ENCODE measurements at places on chromosomes 7 and 10.

DNA sequence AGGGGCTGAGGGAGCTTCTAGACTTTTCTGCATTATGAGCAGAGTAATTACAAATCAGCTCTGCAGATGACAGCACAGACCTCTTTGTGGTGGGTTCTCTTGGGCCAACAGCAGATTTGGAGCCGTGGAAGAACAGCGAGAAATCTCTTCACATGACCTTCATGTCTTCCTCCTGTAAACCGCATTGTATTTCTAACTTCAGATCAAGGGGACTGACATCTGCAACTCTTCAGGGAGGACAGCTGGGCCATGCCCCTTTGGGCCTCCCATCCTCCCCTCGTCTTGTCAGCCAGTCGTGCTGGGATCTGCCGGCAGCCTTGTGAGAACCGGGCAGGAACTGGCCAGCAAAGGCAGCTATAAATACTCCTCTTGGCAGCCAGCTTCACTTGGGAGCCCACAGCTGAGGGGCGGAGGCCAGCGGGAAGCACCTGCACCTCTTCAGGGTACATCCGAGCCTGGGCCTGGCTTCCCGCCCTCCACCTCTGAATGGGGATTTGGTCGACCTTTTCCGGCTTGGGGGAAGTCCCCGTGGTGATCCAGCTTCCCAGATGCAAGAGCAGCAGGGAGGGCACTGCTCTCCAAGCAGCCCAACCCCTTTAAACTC, 54.7 kb downstream of the STEAP1B start:
- DNase-seq = peak; percentile 52

DNA sequence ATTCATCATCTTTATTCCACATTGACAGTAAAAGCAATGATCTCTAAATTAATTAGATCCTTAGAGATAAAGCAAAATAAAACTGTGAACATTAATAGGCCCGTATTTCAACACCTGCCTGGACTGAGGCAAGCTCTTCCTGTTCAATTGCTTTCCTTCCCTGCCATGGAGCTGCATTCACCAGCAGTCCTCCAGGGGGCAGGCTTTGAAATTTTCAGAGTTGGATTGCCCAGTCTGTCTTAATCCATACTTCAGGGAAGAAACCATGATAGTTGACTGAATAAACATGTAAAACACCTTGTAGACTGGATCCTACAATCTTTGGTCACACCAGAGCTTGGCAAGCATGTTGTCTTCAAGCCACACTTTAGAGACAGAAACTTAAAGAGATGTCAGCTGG, 936.6 kb downstream of the NRG3 start:
- no peak for DNase-seq

DNA sequence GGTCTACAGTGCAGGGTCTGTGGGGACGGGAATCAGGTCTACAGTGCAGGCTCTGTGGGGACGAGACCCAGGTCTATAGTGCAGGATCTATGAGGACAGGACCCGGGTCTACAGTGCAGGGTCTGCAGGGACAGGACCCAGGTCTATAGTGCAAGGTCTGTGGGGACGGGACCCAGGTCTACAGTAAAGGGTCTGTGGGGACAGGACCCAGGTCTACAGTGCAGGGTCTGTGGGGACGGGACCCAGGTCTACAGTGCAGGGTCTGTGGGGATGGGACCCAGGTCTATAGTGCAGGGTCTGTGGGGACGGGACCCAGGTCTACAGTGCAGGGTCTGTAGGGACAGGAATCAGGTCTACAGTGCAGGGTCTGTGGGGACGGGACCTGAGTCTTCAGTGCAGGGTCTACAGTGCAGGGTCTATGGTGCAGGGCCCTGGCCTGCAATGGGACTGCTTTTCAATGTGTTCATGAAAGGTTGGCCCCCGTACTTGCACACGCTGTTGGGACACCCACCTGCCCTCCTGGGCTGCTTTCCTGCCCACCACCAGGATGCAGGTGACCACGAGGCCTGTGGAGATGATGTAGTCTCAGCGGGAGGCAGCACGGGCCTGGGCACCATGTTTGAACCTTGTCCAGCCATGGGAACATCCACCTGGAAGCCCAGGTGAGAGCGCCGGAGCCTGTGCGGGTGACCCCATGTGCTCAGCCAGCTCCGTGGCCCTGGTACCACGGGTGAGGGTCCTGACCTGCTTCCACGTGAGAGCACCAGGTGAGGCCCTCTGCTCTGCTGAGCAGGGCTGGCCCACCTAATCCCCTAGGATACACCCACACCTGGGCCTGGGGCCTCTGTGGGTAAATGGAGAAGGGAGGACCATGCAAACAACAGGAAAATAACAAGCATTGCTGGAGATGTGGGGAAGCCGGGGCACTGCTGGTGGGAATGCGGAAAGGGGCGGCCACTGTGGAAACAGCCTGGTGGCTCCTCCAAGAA, 91.4 kb upstream of the DIP2C start:
- no peak for DNase-seq

DNA sequence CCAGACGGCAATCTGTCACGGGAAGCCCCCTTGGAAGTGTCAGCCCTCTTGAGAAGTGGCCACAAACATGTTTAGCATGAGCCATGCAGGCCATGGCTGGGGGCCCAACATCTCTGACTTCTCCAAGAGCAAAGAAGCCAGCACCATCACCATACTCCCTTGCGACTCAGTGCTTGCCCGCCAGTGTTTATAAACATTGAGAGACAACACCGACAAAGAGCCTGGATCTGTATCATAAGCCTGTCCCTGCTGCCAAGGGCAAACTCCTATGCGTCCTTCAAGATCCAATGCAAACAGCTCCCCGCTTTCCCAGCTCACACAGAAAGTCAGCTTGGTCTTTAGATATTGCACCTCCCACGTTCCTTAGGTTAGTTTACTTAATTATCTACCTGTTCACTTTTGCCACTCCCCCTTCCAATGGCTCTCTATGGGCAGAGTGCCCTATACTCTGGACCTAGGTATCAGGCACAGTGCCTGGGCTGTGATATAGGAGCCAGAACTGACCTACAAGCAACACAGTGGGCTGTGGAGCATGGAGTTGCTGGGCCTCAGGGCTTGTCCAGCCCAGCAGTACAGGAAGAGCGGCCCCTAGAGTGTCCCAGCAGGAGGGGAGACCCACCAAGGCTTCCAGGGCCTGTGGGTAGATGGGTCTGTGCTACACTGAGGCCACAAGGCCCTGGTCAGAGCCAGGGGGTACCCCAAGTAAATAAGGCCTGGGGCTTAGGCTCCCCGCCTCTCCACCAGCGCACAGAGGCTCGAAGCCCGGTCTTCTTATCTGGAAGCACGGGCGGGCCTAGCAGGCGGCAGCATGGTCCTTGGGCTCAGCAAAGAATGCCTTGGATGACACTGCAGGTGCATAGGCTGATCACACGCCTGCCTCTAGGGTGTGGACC, 37.7 kb downstream of the CAMK2B start:
- DNase-seq = peak; percentile 8

DNA sequence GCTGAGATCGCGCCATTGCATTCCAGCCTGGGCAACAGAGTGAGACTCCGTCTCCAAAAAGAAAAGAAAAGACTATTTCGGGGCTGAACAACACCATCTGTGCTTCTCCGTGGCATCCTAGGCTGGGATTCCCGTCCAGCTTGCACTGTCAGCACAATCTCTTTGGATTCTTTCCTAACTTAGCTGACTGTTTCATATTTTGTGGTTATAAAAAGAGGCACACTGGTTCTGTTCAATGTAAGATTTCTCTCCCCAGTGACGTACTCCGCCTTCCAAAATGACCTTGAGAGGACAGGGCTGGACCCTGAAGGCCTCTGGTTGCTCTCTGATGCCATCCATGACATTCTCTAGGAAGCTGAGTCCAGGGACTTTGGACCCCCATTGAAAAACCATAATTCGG, 8.8 kb downstream of the ZNHIT1 start:
- no peak for DNase-seq

DNA sequence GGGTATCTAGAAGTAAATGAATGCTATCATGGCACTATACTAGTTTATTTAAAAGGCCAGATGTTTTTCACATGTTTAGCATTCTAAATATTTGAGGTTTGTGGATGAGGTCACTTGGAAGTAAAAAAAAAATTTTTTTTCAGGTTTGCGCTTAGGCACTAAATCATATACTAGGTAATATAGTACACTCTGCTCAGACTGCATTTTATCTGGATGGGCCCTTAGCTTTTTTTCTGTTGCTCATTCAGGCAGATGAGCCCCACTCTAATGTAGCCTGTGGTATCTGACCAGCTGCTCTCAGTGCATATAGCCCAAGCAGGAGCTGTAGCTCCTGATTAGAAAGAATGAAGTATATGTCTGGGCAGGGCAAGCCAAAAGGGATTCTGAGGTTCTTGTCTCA, 210.1 kb downstream of the AUTS2 start:
- no peak for DNase-seq

DNA sequence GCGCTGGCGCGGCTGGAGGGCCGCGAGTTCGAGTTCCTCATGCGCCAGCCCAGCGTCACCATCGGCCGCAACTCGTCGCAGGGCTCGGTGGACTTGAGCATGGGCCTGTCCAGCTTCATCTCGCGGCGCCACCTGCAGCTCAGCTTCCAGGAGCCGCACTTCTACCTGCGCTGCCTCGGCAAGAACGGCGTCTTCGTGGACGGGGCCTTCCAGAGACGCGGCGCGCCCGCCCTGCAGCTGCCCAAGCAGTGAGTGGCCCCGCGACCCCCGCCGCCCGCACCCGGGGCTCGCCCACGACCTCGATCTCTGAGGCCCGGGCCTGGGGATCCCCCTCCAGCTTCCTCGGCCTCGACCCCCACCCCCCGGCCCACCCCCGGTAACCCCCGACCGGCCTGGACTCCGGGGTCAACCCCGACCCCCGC, 537 bp downstream of the FOXK1 start:
- peak; percentile 78 for DNase-seq

DNA sequence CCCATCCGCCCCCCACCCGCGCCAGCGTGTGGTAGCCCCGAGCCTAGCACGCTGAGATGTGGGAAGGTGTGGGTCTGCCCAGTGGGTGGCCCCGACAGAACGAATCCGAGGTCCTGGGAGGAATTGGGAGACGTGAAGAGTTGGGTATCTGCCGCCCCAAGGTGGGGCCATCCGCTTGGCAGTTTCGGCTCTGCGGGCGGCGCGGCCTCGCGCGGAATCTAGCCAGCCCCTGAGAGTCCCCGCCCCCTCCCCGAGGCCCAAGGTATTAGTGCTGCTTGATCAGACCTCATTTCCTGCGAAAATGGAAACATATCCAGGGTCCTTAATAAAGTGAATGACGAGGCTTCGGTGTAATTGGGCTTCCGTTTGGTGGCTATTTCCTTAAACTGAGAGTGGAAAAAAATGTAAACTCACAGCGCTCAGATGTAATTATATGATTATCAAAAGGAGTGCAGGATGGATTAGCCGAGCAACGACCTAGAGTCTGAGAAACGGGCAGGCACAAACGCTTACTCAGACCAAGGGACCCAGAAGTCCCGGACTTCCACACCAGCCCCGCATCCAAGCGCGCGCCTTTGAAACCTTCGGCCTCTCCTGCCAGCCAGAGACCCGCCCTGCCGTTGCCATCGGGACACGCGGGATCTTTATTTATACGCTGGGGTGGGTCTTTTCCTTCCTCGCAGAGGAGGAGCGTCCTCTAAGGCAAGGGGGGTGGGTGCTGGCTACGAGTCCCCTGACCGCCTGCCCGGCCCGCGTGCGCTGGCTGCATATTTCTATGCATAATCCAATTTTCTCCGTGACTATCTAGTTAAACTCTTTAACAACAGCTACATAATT, 12.8 kb downstream of the LBX1 start:
- no peak for DNase-seq

DNA sequence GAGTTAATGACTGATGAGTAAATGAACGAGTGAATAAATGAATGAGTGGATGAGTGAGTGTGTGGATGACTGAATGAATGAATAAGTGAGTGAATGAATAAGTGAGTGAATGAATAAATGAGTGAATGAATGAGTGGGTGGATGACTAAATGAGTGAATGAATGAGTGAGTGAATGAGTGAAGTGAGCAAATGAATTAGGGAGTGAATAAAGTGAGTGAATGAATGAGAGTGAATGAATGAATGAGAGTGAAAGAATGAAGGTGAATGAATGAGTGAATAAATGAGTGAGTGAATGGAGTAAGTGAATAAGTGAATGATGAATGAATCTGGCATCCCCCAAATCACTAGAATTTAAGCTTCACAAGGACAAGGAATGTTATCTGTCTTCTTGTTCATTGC, 1253.0 kb downstream of the TYW1 start:
- no peak for DNase-seq

GRCh38 chr7:130944997-130945396, 211.0 kb upstream of the KLF14 start:
- no peak for DNase-seq

DNA sequence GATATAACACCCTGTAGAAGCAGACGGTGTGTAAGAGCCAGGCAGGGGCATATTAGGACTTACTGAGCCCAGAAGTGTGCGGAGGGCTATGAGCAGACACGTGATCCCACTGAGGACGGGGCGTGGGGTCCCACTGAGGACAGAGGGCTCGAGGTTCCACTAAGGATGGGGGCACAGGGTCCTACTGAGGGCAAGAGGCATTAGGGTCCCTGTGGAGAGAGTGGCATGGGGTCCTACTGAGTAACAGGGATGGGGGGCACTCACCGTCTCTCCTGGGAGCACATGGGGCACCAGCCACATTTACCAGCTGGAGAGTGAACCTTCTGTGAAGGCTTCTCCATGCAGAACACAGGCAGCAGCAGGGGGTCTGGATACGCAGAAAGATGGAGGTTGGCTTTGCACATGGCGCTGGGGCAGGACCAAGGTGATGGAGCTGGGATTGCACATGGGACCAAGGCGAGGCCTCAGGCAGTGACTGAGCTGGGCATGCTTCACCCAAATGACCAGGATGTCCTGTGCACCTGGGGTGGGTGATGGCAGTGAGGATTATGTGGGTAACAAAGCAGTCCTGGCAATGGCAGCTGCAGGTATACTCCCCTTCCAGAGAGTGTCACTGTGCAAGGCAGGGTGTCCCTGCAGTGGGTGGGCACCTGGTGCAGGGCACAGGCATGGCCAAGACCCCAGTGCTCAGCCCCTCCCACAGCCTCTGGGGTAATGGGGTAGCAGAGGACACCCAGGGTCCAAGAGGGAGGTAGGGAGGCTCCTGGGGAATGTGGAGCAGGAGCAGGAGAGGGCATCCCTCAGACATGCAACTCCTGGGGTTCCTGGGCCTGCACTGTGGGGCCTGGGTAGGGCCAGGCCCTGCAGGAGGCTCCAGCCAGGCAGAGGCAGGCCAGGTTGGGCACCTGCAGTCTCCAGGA, 278.1 kb downstream of the TCERG1L start:
- no peak for DNase-seq

DNA sequence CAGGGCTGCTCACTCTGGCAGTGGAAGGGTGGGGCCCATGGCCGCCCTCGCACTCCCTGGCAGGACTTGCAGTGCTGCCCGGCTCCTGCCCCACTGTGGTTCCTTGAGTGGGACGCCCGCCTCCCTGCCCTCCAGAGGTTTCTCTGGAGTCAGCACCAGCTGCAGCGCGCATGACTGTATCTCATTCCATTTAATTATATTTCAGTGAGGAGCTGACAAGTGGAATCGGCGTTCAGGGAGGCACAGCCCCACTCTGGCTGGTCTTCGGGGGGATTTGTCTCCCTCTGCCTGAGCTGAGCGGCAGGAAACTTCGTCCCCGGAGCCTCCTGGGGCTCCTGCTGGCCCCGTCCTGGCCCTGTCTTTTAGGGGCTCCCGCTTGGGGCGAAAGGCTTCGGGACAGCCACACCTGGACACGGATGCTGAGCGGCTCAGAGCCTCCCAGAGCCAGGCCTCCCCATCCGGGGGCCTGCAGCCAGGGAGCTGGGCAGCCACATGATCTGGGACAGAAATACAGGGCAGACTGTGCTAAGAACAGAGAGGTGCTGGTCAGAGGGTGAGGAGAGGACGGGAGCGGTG, 75.3 kb upstream of the NKX6-2 start:
- DNase-seq = peak; percentile 54

Measured in tibial artery (tissue), 4 donors.